NCI-H187 (cell line): ENCODE measurements at places on chromosomes 2 and 18.

GRCh38 chr2:156134887-156135286, 197.6 kb downstream of the NR4A2 start:
- DNase-seq = no peak

- DNase-seq = no peak
Measured at GRCh38 chr18:2087877-2088673, 483.2 kb downstream of the METTL4 start.

DNA sequence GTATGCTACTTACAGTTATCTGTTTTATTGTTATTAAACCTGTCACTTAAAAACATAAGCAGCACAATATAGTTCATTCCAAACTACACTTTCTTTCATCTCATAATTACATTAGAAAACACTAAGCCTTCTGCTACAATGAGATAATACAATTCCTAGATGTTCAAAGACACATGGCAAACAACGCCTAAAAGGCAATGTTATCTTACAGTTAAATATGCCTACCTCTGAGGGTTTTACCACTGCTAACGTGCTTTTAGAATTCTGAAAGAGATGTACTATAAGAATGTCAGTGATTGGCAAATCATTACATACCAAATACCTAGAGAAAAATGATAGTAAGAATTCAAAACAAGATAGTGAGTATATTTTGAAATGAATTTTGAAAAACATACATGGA, 46.8 kb upstream of the SPOPL start:
- no peak for DNase-seq

DNA sequence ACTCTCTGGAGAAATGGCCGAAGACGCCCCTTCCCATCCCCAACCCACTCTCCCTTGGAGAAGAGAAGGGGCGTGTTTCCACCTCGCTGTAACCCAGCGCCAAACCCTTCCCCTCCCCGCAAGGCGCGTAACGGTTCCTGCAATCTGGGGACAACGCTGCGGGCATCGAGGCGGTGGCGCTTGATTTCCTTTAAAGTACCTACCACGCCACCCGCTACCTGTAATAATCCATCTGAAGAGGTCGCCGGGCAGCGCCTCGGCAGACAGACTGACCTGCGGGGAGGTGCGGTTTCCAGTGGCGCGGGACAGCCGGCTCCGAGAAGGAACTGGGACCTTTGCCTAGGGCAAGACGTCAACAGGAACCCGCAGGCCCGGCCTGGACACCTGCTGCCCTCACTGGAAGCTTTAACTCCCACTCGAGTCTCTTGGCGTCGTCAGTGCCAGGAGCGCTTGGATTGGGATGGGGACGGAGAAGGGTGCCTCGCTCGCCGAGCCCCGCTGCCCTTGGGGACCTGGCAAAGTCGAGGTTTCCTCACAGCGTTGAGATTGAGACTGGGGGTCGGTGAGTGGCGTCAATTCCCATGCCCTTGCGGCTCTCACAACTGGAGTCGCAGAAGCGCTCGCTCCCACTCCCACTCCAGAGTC, at the start of gene CYP1B1:
Gene CYP1B1 (minus strand): TSS at position 645 of the 645 bp plus-strand sequence. CDS start 763 bp downstream, outside the sequence.
- no peak for DNase-seq

GRCh38 chr2:46163098-46163430, 134.1 kb upstream of the EPAS1 start:
- DNase-seq = no peak

- DNase-seq = no peak
Measured at GRCh38 chr2:1686784-1687105, 57.6 kb downstream of the PXDN start.

DNA sequence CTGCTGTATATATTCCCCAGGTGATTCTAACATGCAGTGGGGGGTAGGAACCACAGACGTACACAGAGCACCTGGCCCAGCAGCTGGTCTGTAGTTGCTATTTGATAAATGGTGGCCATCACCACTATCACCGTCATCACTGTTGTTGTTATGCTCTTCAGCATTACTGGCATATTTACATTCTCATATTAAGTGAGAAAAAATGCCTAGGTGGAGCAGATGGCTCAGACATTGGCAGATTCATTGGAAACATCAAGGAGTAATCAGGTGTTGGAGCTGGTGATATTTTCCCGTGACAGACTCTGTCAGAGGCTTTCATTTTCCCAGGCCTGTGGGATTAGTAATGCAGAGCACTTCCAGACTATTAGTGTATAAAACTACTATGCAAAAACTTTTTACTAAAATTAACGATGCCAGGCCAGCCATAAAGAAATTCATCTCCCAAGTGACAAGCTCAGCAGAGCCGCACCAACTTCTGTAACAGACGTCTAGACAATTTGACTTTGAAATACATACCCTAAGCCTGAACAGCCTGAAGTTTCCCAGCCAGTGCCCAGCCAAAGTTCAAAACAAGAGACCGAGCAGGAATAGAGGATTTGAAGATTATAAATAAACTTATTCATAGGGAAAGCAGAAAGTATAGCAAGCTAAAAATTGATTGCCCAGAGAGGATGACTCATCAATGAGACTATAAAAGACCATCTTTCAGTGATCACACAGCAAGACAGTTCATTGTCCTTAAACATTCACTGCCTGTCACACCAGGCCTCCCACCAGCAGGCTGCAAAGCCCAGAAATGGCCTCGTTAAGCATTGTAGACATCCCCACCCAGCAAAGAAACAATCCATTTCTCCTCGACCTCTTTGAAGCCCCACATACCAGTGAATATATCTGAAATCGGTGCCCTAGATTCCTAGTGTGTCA, 247.4 kb upstream of the CHAC2 start:
- no peak for DNase-seq

GRCh38 chr2:238650536-238650935, 197.3 kb upstream of the TWIST2 start:
- DNase-seq = no peak

DNA sequence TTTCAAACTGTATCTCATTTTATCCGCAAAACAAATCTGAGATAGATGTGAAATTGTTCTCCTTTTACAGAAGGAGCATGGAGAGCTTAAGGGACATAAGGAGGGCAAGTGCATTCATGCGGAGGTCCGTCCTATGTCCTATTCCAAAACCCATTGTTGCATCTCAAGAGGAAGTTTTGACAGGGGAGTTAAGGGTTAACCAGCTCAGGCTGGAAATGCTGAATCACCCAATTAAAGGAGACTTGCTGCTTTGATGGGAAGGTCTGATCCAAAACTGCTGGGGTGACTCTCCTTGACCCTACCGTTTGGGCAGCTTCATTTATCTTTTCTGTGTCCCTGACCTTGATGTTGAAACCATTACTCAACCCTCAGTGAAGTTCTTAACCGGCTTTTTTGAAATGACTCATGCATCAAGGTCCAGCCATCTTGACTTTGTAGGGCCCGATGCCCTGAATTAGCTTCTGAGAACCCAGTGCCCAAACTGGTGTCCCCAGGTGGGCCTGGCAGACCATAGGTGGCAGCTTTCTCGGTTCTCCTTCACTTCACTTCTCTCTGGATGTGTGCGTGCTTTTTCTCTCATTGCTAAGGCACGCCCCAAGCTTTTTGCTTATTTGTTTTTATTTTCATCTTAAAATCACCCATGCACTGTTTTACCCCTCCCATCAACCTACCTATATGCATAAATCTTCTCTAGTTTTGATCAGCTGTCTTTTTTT, 15.9 kb upstream of the TXNDC2 start:
- no peak for DNase-seq

DNA sequence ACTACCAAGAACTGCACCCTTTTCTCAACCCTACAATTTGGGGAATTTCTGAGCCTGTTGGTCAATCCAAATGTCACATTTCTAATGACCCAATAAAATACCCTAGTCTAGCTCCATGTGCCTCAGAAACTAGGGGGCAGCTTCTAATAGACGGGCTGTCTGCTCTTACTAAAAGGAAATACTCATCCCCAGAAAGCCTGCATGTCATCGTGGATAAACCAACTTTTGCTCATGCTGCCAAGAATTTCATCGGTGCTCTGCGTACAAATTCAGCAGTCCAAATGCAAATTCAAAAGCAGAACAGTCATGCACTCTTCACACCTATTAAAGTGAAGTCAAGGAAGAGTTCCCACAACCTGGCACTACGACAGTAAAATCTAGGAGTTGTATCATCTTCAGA, 377.3 kb downstream of the LNPK start:
- DNase-seq = no peak

- DNase-seq = no peak
Measured at GRCh38 chr2:161049559-161049958, 110.7 kb upstream of the TANK start.

DNA sequence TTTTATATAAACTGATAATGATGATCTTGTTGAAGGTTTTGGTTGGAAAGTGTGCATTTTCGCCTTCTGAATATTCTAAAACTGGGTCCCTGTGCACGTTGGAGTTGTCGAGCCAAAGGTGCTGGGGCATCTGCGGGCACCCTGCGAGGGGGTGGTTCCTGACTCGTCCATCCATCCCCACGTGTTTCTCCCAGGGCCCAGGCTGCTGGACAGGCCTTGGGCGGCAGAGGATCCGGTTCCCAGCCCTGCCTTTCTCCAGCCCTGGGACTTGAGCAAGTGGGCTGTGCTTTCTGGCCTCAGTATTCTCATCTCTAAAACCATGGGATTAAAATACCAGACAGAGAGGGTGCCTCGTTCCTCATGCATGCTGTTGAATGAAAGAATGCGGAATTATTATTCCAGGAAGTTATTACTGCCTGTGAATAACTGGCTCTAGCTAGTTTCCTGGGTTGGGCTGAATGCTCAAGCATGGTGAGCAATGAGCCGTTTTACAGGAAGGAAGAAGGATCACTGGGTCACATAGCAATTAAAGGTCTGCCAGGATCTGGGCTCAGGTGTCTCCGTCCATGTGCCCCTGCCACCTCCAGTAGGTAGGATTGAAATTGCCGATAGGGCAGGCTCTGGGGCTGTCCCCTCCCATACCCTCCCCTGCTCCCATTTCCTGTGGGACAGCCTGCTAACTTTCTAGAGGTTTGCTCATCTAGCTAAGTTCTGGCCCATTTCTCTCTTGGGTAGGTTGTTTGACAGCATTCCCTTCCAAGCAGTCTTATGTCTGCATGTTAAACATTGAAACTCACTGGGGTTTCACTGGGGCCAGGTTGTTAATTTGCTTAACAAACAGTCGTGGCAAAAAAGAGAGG, 77.2 kb upstream of the HS6ST1 start:
- no peak for DNase-seq

DNA sequence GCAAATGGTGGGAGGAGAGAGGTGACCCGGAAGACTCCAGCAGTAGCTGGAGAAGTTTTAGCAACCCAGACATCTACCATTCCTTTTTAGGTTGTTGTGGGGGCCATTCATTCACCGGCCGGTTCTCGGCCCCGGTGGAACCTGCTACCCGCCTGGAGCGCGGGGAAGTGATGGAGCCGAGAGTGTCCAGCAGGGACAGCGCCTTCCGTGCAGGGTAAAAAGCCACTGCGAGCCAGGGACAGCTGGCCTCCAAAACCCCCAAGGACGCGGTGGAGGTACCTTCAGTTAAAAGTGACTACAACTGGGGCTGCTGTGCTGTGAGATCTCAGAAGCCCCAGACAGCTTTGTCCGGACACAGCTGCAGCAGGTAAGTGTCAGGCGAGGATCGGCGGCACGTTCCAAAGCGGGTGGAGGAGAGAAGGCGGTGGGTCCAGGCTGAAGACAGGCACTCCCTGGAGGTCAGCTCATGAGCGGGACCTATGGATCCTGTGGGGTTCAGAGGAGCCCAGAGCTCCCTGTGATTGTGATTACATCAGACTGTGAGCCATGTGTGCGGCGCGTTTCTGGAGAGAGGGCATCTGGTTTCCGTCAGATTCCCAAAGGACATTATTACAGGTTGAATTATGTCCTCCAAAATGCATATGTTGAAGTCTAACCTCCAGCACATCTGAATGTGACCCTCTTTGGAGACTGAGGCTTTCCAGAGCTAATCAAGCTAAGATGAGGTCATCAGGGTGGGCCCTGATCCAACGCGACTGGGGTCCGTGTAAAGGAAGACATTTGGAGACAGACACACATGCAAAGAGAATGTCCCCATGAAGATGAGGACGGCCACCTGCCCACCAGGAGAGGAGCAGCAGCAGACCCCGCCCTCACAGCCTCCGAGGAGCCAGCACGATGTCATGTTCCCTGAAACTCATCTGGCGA, 276.3 kb downstream of the EIPR1 start:
- DNase-seq = no peak

DNA sequence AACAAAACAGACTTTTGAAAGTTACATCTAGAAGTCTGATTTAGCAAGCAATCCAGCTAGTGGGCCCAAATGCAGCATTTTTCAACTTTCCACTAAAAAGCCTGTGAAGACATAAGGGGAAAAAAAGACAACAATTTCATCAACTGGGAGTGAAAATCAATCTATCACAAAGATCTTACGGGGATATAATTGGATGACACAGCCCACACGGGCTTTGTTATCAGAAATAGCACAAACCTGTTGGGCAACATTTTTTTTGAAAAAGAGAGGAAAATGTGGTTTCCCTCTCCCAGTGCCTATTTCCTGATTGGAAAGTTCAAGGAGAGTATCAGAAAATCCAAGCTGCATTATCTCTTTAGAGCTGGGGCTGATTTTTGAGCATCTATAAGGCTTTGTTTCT, 132.7 kb downstream of the EVA1A start:
- DNase-seq = no peak

GRCh38 chr2:215031321-215031720, 107.1 kb downstream of the ABCA12 start:
- DNase-seq = no peak

GRCh38 chr18:36403896-36404820, 106.6 kb downstream of the FHOD3 start:
- no peak for DNase-seq

GRCh38 chr2:199946196-199946595, 9.1 kb downstream of the TYW5 start:
- DNase-seq = no peak

- no peak for DNase-seq
Measured at GRCh38 chr2:118846442-118846952, 951 bp downstream of the EN1 start.

DNA sequence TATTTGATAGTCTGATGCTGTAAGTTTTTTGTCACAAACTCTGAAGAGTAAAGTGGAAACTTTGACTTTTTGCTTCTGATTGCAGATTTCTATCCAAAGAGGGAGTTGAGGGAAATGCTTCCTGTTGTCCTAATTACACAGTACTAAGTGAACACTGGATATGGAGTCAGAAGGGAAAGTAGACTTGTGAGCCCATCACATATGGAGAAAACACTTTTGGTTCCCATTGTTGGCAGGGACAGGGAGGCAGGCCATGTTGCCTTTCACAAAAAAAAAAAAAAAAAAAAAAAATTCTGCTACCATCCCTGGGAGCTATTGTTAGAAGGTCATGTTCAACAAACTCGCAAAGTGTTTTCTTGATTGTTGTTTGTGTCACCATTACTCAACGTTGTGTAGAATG, 144.3 kb downstream of the RPIA start:
- DNase-seq = no peak

DNA sequence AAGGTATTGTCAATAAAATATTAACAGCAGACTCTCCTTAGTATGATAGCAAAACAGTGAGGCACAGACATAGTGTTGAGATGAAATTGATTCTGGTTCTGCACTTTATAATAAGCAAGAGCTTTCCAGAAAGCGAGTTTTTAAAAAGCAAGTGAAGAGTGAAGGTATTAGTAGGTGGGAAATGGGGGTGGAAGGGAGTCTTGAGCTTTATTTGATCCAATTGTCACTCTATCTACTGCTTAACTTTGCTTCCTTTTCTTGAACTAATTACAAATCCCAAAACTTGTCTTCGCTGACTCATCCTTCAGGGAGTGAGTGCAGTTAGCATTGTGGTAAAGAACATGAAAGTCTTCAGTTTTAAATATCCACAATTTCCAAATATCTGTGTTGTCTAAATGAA, 120.6 kb upstream of the BOD1L2 start:
- DNase-seq = no peak

GRCh38 chr2:46493241-46493970, 14.0 kb downstream of the TMEM247 start:
- DNase-seq = no peak
